GF-D8 (cell line): ENCODE measurements at places on chromosomes 12 and 14.
A peak's percentile ranks its signal among the peaks of the same experiment; 100 is the strongest.

- DNase-seq = no peak
Measured at GRCh38 chr14:86596024-86596423, 1066.1 kb downstream of the FLRT2 start.

GRCh38 chr14:102882226-102882906 is 40.1 kb upstream of the AMN start:
- no peak for DNase-seq

DNA sequence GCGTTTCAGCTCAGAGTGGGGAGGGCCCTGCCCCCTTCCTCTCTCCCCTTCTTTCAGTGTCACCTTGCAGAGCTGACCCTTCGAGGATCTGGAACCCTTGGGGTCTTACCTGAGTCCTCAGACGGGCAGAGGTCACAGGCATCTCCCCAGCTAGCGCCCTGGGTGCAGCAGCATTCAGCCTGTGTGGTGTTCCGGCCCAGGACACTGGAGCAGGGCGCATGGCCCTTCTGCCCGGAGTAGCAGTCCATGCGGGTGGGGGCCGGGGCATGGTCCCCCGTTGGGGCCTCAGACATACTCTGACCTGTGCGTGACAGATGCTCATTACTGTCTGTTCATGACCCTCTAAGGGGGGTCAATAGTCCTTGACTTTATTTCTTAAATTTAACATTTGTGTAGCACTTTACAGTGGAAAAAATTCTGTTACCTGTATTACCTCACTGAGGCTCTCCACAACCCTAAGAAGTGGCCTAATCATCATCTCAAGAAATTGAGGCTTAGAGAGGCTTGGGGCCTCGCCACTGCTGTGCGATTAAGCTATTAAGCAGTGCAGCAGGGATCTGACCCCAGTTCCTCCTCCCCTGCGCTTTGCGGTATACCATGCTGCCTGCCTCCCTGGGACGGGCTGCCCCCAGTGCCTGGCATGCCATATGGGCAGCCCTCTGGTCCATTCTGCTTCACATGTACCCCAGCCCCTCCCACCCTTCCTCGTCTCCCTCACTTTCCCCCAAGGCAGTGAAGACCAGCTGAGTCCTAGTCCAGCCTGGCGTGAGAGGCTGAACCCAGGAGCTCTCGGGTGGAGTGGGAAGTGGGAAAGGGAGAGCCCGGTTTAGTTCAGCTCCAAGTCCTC is 11.5 kb downstream of the ISCA2 start:
- no peak for DNase-seq

- DNase-seq = no peak
Measured at GRCh38 chr12:130796985-130797686, 41.9 kb downstream of the STX2 start.

- no peak for DNase-seq
Measured at GRCh38 chr12:90679674-90680073, 275.3 kb downstream of the CCER1 start.

- no peak for DNase-seq
Measured at GRCh38 chr14:61444215-61444768, 122.9 kb downstream of the PRKCH start.

DNA sequence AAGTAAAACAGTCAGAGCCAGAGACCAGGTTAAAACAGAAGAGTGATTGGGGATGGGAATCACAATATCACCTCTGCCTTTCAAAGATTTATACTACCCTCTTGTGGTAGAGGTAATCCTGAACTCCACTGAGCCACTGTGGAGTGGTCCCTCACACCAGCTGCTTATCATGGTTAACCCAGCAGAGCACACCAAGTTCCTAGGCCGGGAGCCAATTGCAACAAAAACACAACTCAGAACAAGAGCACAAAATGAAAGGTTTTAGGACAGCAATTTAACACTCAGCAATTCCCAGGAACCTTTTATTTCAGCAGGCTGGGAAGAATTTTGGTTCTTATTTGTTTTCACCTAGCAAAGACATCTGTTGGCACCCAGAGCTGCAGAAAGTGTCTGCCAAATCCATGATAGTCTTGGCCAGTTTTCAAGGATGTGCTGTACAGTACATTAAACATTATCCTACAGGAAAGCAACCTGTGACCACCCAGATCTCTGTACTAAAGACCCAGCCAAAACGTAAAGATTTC is 220.5 kb upstream of the ATXN7L3B start:
- DNase-seq = no peak

GRCh38 chr14:67749341-67750084 is 47.8 kb downstream of the RDH12 start:
- no peak for DNase-seq

GRCh38 chr14:59161561-59162175 is 26.8 kb upstream of the DAAM1 start:
- DNase-seq = no peak

DNA sequence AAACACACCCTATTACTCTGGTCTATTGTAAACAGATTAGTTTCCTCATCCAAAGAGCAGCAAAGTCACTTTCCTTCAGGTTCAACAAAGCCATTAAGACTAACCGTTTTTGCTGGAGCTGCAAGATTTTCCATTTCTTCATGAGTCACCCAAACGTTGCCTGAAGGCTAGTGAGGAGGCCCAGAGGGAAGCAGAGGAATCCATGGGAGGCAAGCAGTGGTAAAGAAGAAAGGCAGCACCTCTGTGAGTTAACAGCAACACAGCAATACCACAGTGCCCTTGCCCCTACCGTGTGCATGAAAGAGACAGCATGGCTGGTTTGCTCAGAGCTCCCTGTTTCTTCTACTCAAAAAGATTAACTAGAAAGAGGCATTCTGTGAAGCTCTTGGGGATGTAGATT is 206.3 kb downstream of the ACSS3 start:
- DNase-seq = no peak

DNA sequence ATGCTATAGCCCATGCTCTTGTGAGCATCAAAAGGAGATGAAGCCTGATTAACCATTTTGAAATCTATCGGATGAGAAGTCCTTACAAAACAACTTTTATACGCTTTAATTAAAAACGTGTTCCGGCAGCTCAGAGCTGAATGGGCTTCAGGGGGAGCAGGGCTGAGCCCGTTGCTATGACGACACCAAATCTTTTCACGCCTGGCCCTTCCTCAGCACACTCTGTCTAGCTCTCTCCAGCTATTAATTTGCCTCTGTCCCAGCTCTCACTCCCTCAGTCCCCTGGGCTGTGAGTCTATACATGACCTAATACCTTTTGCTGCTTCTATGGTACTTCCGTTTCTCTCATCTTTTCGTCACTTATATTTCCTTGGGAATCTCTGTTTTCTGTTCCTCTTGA is 15.8 kb downstream of the FOXA1 start:
- DNase-seq = no peak

GRCh38 chr14:51321036-51321435 is 81.0 kb downstream of the TMX1 start:
- DNase-seq = no peak

DNA sequence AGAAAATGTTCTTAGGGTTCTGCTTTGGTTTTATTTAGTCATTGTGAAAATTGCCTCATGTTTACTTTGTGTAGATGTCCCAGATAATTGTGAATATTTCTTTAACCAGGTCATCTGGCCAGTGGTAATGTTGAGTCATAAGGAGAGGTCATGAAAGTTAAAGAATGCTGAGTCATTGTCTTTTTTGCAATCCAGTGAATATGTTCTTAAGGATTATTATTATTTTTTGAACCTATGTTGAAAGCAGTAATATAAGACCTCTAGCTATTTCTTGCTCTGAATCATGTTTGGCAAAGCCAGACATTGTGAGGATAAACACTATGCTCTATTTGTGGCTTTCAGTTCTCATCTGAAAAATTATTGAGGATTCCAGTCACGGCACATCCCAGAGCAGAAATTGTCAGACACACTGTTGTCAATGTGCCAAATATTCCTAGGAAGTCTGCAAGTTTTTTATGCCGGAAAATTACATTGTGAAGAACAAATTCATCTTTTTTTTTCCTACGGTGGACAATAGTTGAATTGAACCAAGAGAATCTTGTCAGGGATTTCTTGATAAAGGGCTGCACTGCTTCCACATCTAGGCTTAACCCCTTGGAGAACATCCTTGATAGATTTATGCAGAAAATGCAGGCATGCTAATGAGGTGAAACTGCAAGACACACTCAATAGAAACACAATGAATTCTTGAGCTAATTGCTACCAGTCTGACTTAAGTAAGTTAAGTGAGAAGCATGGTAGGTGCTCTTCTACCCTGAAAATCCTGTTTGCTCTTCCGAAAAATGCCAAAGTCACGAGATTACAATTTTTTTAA is 369.6 kb downstream of the ATP23 start:
- no peak for DNase-seq

- DNase-seq = peak; percentile 47
Measured at GRCh38 chr14:76908834-76909233, 82.6 kb downstream of the LRRC74A start.

DNA sequence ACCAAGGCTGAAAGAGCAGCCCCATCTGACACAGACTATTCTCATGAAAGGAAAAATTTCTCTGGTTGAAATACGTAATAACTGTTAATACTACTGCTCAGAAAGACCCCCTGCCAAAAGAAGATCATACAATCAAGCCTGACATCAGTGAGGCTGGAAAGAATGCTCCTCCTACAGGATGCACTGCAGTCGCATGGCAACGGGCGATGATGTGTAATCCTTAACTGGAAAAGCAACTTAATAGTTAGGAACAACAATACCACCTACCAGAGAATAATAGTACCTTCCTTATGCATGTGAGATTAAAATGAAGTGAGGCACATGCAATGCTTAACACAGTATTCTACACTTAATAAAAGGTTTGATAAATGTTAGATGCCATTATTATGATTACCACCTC is 1.2 kb upstream of the GOLGA5 start:
- no peak for DNase-seq

- DNase-seq = no peak
Measured at GRCh38 chr14:54935958-54936357, 33.3 kb upstream of the GCH1 start.

DNA sequence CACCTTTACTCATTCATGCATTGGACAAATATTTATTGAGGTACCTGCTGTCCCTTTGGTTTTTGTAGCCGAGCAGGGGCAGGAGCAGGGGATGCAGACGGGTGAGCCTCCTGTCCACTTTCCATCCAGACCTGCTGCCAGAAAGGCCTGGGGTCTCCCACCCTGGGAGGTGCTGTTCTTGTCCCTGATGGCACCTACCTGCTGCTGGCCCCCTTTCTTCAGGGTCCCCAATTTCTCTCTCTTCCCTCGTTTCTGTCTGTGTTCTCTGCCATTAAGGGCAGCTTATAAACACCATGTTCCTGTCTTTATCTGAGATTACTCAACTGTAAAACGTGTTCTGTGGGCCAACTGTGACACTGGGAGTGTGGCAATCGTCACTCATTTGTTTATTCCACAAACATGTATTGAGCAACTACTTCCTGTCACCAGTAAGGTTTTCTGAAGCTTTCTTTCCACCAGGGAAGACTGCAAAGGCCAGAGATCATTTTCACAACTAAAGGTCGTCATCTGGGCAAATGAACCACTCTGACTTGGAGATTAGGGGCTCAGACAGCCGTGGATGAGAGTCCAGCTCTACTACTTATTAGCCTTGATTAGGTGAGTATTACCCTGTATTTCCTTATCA is at the start of gene HAL:
Gene HAL (minus strand): TSS at position 311 of the 625 bp plus-strand sequence. CDS start 434 bp downstream, outside the sequence.
- DNase-seq = peak; percentile 67

DNA sequence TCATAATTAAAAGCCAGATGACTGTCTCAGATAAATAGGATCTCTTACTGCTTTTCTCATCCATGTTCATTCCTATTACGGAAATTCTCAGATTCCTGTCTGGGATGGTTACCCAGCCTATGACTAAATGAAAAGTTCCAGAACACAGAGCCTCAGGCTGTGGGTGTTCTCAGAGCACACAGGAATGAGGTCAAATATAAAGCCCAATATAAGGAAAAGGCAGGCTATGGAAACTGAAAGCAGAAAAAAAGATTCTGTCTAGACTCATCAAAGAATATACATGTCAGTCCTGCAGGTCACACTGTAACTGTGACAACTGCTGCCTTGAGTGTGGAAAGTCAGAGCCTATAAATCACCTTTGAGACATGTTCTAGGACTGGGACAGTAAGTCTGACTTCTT is 64.3 kb downstream of the DCAF5 start:
- no peak for DNase-seq

- DNase-seq = no peak
Measured at GRCh38 chr12:127943481-127944210, 323.3 kb upstream of the TMEM132C start.

GRCh38 chr12:47856721-47857575 is 37.2 kb upstream of the HDAC7 start:
- no peak for DNase-seq

DNA sequence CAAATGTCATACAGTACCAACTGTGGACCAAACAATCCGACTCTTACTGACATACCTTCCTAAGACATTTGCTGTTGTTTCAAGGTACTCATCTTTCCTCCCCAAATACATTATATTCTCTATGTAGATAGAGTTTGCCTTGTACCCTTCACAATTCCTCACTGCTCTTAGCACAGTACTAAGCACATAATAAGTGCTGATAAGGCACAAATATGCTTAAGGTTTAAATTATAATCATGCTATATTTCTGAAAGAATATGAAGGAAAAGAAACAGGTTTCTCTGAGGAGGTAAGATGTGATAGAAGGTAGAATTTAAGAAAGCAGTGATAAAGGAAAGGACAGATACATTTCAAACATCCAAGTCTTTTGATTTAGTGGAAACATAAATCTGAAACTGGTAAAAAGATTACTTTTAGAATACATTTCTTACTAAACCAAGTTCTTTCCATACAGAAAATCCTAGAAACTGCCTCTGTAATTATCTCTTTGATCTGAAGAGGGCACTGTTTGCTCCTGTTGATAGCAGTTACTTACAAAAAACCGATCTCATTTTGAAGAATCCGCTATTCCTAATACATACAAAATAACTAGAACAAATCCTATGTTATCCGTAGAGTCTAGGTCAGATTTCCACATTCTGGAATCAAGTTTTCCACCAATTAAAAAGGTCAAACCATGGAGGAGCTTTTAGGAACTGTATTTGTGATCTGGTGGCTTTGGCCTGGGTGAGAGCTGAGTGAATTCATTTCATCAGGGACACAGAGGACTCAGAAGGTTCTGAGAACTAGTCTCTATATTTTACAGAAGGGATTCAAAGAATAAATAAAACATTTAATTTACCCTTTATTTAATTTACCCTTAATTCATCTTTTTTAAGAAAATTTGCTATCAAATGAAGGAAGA is 311.9 kb downstream of the DAD1 start:
- no peak for DNase-seq

GRCh38 chr14:104556256-104557021 is 23.1 kb upstream of the C14orf180 start:
- DNase-seq = no peak

DNA sequence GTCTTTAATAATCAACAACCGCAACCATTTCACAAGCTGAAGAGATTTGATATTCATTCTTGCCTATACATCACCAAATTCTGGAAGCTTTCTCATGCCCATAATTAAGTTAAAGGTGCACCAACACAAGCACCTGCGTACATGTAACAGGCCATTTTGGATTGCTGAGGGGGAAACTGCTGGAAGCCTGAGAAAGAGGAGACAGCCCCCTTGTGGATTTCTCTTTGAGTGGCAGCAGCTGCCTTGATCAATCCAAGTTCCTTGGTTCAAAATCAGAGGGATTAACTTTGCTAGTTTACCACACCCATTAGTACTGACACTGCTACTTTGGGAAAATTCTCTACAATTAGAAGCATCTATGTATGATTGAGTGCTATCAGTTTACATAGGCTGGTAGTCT is 321.1 kb downstream of the NOVA1 start:
- no peak for DNase-seq

- DNase-seq = no peak
Measured at GRCh38 chr12:79925492-79925891, 9.4 kb downstream of the PPP1R12A start.

GRCh38 chr12:9961106-9961505 is 10.1 kb upstream of the CLEC12A start:
- DNase-seq = no peak

GRCh38 chr12:4157122-4157521 is 116.4 kb upstream of the CCND2 start:
- no peak for DNase-seq

GRCh38 chr12:96698965-96699364 is 208.1 kb upstream of the NEDD1 start:
- no peak for DNase-seq
